NCI-H187 (cell line): ENCODE measurements at places on chromosomes 4 and X.

GRCh38 chrX:114962209-114962608, 55.2 kb downstream of the IL13RA2 start:
- no peak for DNase-seq

GRCh38 chr4:5863461-5864113, 29.3 kb downstream of the CRMP1 start:
- no peak for DNase-seq

DNA sequence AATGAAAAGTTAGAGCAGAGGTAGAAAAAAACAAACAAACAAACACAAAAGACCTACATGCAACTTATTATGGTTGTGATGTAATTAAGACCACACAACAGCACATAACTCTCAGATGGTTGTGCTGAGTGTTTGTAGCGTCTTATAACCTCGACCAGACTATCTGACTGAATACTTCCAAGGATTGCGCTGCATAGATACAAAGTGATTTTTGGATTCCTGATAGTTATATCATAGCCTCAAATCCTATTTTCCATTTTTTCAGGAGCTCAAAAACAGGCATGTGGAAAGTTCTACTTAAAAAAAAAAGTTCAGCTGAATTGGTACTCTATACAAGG, 236.1 kb downstream of the SPRY1 start:
- no peak for DNase-seq

DNA sequence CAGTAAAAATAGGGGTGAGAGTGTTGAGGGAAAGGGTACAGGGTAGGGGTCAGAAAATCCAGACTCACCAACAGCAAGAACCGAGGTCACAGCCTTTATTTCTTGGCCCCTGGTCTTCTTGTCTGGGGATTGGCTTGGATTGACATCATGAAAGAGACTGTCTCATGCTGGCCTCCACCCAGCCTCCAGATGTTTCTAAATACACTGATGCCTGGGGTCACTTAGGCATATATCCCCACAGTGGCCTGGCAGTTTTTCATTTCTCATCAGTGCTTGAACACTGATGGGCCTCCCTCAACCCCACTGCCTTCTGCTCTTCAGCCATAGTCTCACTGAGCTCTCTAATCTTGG, 173.9 kb downstream of the RTL9 start:
- DNase-seq, result no peak

GRCh38 chr4:183903021-183903760, 1.9 kb upstream of the STOX2 start:
- no peak for DNase-seq

GRCh38 chrX:39519566-39520301, 578.0 kb downstream of the BCOR start:
- no peak for DNase-seq

- DNase-seq, result no peak
Observed at GRCh38 chrX:65755786-65756185, 88.3 kb downstream of the MSN start.
